ENCODE measurements at places on chromosomes 4 and X. TPM values are rescaled to one million over a fixed set of nuclear protein-coding genes. Genes with fewer than 3 reads are reported as not detected.

The H2AZ1 gene
- 663 TPM for total RNA-seq

The RHOH gene
- total RNA-seq = 145 TPM

The F9 gene
- not detected for total RNA-seq

DNA sequence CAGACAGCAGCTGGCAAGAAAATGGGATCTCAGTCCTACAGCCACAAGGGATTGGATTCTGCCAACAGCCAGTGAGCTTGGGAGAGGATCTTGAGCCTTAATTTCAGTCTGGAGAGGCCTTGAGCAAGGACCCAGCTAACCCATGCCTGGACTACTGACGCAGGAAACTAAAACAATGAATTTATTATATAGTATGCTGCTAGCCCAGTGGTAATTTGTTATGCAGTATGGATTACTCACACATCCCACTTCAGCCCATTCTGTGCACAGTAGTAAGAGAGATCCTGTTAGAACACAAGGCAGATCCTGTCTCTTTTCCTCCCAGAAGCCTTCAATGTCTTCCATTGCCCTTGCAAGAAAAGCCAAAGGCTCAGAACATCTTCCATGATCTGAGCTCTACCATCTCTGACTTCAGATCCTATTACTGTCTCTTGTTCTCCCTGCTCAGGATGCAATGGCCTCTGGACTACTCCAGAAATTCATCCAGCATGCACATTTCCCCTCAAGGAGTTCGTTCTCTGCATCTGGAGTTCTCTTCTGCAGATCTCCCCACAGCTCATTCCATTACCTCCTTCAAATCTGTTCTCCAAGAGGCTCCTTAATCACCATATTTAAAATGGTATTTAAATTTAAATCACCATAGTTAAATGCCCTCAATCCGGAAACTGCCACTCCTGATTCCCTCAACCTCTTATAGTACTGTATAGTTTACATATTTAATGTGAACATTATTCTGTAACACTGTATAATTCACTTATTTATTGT, 27.6 kb downstream of the SMIM20 start:
- no peak overlapping the region for H3K4me3 ChIP-seq
- peaks cover 14% of the 10 kb centered on the region for H3K27me3 ChIP-seq
- H3K4me1 ChIP-seq = peaks cover 29% of the 10 kb centered on the region

- H3K27ac ChIP-seq = no peak overlapping the region
- no peaks in the 10 kb centered on the region for H3K36me3 ChIP-seq
Measured at GRCh38 chr4:165560941-165561340, 182.1 kb downstream of the CPE start.

DNA sequence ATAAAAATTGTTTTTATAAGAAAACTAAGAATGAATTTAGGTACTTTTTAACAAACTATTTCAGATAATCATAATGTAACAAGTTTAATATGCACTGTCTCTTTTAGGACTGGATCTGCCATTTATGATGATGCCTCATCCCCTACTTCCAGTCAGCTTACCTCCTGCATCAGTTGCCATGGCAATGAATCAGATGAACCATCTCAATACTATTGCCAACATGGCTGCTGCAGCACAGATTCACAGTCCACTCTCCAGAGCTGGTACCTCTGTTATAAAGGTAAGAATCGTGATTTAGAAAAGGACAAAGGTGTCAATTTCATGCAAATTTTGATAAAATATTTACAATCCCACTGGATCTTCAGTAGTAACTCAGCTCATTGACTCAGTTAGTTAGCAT, 566.2 kb downstream of the DACH2 start:
- H3K4me1 ChIP-seq = no peaks in the 10 kb centered on the region
- no peak overlapping the region for H3K4me3 ChIP-seq
- H3K36me3 ChIP-seq = no peaks in the 10 kb centered on the region
- H3K27ac ChIP-seq = no peak overlapping the region
- DNase-seq = no peak

- peak; percentile 55 for DNase-seq
- H3K27ac ChIP-seq = no peak overlapping the region
- peaks cover 63% of the 10 kb centered on the region for H3K27me3 ChIP-seq
Measured at GRCh38 chr4:183182873-183183725, 84.0 kb downstream of the WWC2 start.

- no peaks in the 10 kb centered on the region for H3K4me1 ChIP-seq
- no peak overlapping the region for H3K4me3 ChIP-seq
- no peak overlapping the region for H3K27ac ChIP-seq
- H3K36me3 ChIP-seq = no peaks in the 10 kb centered on the region
- DNase-seq = no peak
- H3K27me3 ChIP-seq = no peaks in the 10 kb centered on the region
Measured at GRCh38 chr4:44046491-44046890, 402.1 kb downstream of the KCTD8 start.

- H3K27ac ChIP-seq = no peak overlapping the region
- no peak overlapping the region for H3K4me3 ChIP-seq
- H3K4me1 ChIP-seq = no peaks in the 10 kb centered on the region
- no peak for DNase-seq
- no peaks in the 10 kb centered on the region for H3K27me3 ChIP-seq
Measured at GRCh38 chr4:40099010-40099409, 42.4 kb downstream of the N4BP2 start.
